Lung (tissue), 17 donors: ENCODE measurements at places on chromosomes 7 and 10. TPM values are rescaled to one million over a fixed set of nuclear protein-coding genes. Genes with fewer than 3 reads are reported as not detected.

GRCh38 chr7:155745737-155746136 is 66.5 kb downstream of the SHH start:
- no peak for DNase-seq

ANKRD1 gene
- total RNA-seq: 6.6 TPM

PDE1C gene
- 10.3 TPM for total RNA-seq

DNA sequence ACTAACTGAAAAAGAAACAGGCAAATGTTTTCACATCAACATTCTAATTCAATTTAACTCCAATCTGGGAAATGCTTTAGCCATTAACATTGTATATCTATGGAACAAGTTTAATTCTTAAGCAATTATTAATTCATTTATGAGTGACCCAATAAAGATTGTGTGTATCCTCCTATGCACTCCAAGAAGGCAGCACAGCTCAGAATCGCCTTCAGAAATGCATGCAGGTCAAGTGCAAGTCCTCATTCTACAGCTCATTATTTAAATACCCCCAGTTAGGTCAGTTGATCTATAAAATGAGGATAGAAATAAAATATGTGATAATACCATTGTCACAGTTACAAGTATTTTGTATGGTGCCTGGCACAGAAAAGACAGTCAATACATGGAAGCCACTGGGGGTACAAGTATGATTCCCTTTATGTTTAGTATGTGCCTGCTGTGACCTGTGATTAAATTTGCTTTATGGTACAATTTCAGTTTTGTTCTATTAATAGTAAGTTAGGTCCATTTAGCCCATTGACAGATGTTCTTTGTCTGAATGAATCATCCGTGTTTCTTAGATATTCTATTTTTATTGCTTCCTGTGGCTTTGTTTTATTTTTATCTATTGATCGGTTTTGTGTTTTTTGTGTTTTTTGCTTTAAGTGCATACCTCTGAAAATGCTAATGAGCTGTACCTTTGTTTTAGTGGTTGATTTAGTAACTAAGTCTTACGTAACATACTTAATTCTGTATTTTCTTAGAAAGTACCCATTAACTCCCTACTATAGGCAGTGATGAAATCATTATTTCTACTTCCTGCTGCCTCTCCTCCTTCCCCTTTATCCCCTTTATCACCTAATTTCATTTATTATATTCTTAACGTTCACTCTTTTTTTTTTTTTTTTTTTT is 42.8 kb downstream of the CPXM2 start:
- DNase-seq: no peak

DNA sequence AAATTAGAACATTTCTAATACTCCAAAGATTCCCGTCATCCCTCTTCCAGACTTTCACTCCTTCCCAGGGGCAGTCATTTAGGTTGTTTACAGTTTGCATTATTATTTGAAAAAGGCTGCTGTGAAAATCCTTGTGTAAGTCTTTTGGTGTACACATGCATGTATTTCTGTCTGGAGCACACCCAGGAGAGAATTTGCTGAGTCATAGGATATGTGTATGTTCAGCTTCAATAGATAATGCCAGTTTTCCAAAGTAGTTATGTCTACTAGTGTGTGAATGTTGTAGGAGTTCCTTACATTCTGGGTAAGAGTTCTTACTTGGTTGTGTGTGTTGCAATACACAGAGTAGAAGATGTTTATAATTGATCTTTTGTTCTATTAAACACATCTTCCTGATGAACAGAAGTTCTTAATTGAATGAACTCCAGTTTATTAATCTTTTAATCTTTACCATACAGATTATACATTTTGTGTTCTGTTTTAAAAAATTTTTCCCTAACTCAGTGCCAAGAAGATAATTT is 25.3 kb downstream of the CROT start:
- peak; percentile 8 for DNase-seq
